ENCODE measurements at places on chromosomes 12 and 14.
A peak's percentile ranks its signal among the peaks of the same experiment; 100 is the strongest.

DNA sequence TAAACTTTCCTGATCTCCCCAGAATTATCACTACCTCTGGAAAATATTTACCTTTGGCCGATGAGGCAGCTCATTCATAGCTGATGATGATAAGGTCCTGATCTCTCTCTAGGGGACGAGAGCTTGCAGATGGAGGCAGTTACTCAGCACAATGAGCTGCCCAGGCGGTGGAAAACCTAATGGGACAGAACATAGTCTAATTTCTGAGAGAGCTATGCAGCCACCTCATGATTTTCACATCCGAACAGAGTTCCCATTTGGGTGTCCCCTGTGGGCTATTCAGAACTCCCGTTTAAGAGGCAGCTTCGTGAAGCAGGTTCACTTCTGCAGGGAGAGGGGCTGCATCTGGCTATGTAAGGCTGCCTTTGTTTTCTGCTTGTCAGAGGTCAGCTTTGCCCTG, 724.6 kb upstream of the TMEM132C start:
- DNase-seq: no peak

- no peak for DNase-seq
Observed at GRCh38 chr12:53065470-53065869, 13.7 kb downstream of the SPRYD3 start.

GRCh38 chr12:89657066-89657465, 51.6 kb downstream of the ATP2B1 start:
- no peak for DNase-seq

GRCh38 chr12:6384499-6385436, 806 bp downstream of the LTBR start:
- no peak for DNase-seq

DNA sequence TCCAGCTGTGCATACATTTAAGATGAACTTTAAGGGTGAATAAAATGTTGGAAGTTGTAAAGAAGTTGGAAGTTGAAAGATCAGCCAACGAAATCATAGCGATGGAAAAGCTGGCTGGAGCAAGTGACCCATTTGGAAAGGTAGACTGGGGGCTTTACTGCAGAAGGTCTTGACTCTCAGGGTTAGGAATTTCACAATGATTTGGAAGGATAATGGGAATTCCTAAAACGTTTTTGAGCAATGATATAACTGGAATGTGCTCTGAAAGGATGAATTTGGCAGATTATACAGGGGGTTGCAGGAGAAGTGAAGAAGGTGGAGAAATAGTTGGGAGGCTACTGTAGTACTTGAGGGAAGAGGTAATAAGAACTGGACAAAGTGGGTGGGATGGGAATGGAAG, 27.4 kb downstream of the EMP1 start:
- DNase-seq: peak; percentile 13

- no peak for DNase-seq
Observed at GRCh38 chr14:106051796-106052195, 525.4 kb downstream of the TMEM121 start.

DNA sequence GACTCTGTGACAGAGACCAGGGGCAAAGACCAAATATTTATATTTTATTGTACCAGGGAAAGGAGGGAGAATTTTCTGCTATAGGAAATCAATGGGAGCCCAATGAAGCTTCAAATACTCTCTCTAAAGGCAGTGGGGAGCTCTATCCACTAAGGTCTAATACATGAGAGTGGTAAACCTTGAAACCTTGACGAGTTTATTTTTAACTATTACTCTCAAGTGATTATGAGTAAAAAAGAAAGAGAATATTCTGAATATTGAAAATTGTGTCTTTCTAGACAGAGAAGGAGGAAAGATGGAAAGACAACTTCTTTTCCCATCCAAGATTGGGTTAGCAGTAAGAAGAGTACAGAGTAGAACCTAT, 1722.1 kb upstream of the SEL1L start:
- no peak for DNase-seq

- DNase-seq: no peak
Observed at GRCh38 chr12:65825183-65825506, 862 bp downstream of the HMGA2 start.

- DNase-seq: no peak
Observed at GRCh38 chr14:65866886-65867285, 454.4 kb downstream of the FUT8 start.

- no peak for DNase-seq
Observed at GRCh38 chr12:45051572-45052125, 750 bp upstream of the DBX2 start.

- DNase-seq: no peak
Observed at GRCh38 chr14:68918612-68919011, 60.5 kb downstream of the ACTN1 start.

DNA sequence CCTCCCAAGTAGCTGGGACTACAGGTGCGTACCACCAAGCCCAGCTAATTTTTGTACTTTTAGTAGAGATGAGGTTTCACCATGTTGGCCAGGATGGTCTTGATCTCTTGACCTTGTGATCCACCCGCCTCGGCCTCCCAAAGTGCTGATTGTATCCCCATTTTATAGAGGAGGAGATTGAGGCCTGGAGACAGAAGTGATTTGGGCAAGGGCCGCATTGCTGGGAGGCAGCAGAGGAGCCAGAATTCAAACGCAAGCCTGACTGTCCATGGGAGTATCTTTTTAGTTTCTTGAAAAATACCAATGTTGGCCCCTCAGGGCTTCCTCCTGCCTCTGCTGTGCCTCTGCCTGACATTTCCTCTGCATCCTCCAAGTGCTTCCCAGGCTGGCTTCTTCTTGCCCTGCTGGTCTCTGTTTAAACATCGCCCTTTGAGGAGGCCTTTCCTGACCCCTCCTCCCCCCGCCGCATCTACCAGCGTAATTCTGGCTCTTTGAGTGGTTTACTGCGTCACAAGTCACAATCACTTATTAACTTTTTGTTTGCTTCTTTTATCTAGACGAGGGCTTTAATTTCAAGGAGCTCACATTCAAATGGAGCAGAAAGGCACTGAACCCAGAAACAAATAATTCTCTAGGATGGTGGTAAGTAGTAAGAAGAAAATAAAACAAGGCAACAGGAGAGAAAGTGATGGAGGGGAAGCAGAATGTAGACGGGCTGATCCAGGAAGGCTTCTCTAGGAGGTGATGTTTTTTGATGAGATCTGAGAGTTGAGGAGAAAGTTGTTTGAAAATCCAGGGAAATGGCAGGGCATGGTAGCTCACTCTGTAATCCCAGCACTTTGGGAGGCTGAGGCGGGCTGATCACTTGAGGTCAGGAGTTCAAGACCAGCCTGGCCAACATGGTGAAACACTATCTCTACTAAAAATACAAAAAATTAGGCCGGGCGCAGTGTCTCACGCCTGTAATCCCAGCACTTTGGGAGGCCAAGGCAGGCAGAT, 91.0 kb upstream of the MED13L start:
- DNase-seq: peak; percentile 65

DNA sequence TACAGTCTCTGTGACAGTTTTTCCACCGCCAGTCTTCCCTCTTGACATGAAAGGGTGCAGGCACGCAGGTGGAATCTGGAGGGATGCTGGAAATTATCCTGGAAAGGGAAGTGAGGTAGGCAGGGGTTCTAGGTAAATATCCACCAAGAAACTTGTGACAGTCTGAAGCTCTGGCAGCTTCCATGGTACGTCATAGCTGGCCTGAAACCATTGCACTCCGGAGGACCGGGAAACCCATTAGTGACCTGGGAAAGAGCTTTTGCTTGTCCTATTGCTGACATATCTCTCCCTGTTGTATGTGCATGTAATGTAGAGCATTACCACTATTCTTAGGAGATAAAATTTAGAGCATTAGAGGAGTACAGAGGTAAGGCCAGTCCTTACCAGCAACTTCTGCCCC, 275.9 kb downstream of the EGLN3 start:
- no peak for DNase-seq

DNA sequence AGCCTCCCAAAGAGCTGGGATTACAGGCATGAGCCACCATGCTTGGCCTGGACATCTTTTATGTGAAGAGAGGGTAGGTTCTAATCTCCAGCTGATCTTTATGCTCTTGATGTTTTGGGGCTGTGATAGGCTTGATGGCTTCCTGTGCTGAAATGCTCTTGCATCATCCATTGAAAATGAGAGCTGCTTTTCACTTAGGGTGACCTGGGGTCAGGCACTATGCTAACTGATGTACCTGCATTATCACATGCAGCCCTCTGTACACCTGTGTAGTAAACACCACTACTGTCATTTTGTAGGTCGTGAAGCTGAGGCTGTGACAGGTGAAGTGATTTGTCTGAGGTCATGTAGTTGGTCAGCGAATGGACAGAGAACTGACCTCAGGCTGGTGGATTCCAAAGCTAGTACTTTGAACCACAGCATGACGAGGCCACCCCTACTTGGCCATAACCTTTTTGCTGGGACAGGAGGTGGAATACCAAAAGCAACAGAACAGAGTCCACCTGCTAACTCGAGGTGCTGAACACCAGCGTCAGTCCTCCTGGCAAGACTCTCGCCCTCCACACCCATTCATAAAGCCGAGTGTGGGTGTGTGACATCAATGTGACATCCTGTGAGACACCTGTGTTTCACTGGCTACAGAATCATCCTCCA, 69.1 kb downstream of the C12orf75 start:
- no peak for DNase-seq

DNA sequence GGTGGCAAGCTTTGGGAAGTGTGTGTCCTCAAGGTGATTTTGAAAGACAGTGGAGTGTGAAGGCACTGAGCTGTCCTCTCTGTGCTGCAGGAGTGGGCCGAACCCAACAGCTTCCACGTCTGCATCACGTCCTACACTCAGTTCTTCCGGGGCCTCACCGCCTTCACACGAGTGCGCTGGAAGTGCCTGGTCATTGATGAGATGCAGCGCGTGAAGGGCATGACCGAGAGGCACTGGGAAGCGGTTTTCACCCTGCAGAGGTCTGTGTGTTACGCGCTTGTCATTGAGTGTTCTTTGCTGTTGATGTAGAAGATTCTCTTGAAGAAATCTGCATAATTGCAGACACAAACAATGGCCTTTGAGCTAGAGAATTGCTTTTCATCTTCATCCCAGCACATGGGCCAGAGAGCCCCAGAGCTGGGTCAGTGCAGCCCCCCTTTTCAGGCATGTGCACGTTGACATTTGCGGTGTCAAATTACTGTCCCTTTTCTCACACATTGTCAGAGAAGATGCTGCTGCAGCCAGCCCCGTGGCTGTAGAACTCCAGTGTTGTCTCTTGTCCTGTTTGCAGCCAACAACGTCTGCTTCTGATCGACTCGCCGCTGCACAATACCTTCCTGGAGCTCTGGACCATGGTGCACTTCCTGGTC, 63.3 kb downstream of the EP400 start:
- no peak for DNase-seq

GRCh38 chr14:92960706-92961566, 38.0 kb downstream of the CHGA start:
- no peak for DNase-seq

DNA sequence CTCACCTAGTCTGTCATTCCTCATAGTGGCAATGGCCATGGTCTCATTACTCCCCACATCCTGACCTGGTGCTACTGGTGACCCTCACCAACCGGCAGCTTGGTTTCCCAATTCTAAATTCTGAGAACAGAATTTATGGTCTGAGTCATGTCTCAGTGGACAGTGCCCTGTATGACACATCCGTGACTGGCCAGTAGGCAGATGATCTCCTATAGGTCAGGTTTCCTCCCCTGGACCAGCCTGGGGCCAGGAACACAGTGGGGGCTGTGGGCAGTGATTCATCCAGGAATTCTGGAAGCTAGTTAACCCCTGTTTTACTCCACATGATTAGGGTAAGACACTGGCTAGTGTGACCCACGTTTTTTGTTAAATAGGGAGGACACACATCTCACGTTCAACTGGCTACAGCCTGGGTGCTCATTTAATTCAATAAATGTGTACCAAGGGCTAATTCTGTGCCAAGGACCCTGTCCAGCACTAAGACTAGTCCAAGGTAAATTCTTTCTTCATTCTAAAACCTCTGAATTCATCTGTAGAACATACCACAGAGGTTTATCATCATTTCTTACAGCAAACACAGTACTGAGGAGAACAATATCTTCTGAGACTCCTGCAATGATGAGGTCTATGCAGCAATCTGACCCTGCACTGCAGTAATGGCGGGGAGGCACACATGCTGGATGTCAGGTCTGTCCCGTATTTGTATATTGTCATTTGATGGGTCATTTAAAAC, 249.6 kb upstream of the TBX3 start:
- DNase-seq: no peak

Measured in ecto neural progenitor cell (in vitro differentiated cells).